Stimulated activated CD4-positive, alpha-beta T cell treated with anti-CD3 and anti-CD28 coated beads, TNF-alpha, amount 100 ng/mL, for 24 hours (primary cell): ENCODE measurements at places on chromosomes 5 and 9.

DNA sequence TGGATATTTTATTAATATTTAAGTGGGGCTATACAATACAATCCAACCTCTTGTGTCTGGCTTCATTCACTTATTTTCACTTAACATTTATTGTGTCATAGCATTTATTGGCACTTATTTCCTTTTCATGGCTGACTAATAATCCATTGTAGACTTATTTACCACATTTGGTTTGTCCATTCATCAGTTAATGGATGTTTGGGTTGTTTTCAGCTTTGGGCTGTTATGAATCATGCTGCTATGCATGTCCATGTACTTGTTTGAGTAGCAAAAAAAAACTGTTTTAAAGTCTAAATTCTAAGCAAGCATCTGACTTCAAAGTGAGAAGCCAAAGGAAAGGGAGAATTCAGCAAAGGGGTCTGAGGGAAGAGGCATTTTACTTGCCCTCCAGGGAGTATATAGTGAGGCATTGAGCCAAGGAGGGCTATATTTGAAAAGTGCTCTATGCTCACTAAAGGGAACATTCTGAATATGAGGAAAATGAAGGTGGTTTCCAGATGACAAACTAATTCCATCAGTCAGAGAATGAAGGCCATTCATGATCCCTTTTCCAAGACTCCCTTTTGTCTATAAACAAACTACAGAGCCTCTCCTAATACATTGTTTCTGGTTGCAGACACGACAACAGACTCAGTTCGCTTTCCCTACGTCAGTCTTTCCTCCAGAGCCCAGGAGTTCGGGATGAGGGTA, 532.8 kb upstream of the KLF4 start:
- DNase-seq: no peak

GRCh38 chr9:12162181-12162815, 530.9 kb upstream of the TYRP1 start:
- no peak for DNase-seq

GRCh38 chr5:174624733-174625522, 99.5 kb upstream of the MSX2 start:
- DNase-seq: no peak

DNA sequence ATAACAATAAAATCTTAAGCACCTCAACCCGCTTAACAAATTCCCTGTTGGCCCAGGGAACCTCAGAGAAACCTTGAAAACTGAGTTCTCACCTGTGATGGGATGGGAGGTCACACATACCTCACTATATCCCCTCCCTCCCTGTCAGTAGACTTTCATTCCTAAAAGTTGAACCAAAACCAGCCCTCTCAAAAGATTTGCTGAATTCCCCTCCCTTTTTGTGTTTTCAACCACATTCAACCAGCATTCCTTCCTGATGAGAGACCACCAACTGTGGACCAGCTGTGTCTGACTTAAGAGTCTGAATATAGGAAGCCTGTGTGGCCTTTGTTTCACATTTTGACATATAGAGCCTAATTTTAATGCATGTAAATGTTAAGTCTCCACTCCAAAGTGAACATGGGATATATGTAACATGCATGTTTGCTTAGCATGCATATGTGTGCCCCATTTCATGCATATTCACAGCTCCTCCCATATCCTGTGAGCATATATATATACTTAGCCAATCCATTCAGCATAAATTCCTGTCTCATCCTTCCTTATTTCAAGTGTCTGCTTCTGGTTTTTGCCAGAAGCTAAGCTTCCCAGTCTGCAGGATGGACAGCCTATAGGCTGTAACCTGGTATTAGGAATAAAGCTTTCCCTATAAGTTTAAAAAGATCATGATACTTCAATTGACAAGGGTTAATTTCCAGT, 604.6 kb downstream of the PTPRD start:
- DNase-seq: no peak

DNA sequence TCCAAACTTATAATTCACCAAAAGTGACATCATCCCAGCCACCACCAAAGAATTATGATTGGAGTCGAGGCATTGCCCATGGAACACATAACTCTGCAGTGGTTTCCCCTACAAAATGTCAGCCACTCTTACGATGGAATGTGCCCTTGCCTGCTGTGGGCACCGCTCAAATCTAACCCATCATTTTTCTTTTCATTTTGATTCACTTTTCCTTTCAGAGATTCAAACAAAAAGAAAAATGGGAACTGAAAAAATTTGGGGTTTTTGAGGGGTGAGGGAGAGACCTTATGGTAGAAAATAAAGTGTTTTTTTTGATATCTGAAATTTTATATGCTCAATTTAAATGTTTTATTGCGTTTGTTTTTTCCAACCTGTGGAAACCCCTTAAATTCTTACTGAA, 28.1 kb downstream of the SMARCA2 start:
- DNase-seq: no peak

GRCh38 chr9:132631280-132631679, 38.5 kb downstream of the DDX31 start:
- DNase-seq: no peak

DNA sequence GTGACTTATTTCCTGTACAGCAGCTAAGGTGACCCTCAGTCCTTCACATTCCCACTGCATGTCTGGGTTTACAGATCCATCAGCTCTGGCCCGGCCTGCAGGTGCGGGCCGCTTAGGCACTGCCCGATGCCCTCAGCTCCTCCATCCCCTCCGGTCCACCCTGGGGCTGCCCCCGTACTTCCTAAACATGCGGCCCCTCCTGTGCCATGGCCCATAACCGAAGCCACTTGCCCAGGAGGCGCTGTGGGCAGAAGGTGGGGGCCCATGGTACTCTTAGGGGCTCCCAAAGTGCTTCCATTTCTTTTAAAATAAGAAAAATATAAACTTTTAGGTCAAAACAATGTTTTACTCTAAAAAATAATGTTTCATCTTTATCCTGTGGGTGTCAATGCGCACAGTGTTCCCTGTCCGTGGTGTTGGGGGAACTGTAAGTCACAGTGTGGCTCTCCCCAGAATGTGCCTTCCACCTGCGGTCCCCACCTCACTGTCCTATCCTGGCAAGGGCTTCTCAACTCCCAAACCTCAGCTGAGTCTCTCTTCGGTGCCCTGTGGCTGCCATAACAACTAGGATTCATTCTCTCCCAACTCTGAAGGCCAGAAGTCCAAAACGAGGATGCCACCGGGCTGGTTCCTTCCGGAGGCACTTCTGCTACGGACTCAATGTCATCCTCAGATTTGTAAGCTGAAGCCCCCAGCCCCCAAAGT, 132.7 kb upstream of the LPCAT1 start:
- DNase-seq: no peak

DNA sequence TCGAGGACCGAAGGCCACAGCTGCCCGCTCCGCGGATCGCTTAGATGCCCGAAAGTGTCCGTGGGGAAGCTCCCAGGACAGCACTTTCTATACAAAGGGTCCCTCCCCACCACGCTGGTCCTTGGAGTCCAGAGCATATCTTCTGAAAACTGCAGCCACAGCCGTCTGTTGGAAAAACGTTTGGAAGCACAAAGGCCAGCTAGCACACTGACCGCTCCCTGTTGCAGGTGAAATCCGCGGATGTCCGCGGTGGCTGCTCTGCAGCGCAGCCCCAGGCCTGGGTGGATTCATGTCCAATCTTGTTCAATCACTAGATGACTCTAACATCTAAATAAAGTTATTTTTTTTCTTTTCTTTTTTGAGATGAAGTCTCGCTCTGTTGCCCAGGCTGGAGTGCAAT, 32.8 kb upstream of the FANCC start:
- DNase-seq: no peak

DNA sequence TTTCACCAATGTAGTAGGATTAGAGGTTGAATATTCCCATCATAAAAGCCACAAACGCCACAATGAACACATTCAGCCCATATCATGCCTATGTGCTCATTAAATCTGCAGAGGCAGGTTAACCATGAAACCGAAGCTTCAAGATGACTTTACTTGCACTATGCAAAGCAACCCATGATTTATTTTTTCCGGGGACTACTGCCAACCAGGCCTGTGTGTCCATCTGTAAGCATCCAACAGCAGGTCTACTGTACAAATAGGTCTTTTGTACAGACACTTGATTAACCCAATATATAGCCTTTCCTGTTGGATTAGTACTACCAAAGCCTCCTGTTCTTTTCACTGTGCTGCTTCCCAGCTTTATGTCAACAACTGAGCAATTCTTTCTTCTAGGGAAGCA, 104.9 kb upstream of the CDH10 start:
- no peak for DNase-seq

DNA sequence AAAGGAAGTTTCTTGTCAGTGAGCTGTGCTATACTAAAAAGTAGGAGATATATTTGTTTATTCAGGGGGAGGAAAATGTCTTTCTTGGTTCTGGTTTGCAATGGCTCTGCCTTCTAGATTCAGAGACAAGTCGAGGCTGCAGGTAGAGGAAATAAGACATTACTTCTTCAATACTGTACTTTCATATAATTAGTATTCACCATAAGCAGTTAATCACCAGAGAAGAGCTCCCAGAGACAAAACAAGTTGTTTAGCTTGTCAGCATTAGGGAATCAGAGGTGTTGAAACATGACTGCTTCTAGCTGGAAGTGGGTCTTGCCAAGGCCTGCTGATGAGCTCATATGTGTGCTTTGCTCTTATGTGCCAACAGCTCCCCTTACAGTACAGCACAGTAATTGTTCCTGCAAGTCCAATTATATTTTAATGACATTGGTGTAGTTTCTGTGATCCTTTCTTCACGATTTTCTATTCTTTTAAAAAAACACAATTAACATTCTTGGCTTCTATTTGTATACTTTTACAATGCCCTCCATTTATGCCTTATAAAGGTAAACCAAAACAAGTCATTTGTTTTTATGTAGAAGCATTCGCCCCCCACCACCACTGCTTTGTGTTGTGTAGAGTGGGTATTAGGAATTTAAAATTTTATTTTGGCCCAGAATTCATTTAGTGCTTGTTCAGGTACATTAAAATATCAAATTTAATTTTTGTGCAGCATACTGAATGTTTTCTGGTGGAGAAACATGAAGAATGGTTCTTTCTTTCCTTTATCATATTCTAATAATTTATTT, 112.2 kb downstream of the RPS23 start:
- DNase-seq: no peak

GRCh38 chr5:176884571-176884890, 14.6 kb downstream of the HK3 start:
- no peak for DNase-seq

GRCh38 chr5:3182133-3182876, 413.3 kb upstream of the IRX1 start:
- no peak for DNase-seq

GRCh38 chr5:167305591-167306213, 985.7 kb upstream of the WWC1 start:
- no peak for DNase-seq

- DNase-seq: peak; percentile 9
These were observed 227.0 kb upstream of the DAP start for GRCh38 chr5:10987925-10988504.
